ENCODE measurements at places on chromosomes 4 and X.
A peak's percentile ranks its signal among the peaks of the same experiment; 100 is the strongest.

GRCh38 chr4:173280998-173281397, 53.2 kb downstream of the HMGB2 start:
- DNase-seq = no peak

DNA sequence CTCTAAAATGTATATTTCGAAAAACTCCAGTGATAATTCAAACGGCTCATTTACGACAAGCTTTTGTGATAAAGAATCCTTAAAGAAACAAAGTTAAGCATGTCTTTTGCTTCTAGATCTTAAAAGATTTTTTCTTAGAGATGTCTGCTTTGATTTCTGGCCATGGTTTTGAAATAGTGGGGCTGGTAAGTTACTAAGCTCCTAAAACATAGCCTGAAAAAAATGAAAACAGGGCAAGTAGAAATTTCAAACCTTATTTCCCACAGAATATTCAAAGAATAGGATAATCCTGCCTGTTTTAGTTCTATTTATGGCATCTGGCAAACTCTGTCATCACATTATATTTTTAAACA, 318.3 kb downstream of the ARHGAP24 start:
- peak; percentile 59 for DNase-seq

DNA sequence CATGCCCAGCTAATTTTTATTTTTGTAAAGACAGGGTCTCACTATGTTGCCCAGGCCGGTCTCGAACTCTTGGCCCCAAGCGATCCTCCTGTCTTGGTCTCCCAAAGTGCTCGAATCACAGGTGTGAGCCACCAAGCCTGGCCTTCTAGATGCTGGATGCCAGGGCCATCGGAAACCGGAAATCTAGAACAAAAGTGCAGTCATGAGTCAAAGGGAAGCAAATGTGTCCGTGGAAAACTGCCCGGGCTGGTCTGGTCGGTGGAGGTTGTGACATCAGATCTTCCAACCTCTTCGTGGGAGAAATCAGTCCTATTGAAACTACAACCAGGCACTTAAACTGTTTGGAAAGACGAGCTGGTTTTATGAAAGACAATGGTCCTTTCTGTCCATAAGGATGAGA, 92.3 kb upstream of the SHOX start:
- no peak for DNase-seq

GRCh38 chr4:82889287-82889686, 1.7 kb downstream of the SEC31A start:
- no peak for DNase-seq

DNA sequence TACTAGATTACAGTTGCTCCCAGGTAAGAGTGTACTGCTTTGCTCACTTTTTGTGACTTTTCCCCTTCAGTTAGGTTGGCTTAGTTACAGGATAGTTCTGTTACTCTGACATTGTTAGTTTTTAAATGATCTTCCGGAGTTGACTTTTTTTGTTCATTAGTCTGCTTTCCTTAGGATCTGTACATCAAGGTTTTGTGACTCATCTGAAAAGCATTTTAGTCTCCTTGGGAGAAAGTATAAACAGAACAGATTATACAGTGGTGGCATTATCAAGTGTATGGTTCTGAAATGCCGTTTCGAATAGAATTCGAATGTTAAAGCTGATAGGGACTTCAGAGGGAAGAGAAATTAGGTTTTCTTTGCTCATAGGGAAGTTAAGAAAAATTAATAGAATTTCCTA, 63.3 kb downstream of the USP9X start:
- DNase-seq = peak; percentile 23

- DNase-seq = no peak
These were observed 337.9 kb downstream of the CAMK2D start for GRCh38 chr4:113423631-113424030.

DNA sequence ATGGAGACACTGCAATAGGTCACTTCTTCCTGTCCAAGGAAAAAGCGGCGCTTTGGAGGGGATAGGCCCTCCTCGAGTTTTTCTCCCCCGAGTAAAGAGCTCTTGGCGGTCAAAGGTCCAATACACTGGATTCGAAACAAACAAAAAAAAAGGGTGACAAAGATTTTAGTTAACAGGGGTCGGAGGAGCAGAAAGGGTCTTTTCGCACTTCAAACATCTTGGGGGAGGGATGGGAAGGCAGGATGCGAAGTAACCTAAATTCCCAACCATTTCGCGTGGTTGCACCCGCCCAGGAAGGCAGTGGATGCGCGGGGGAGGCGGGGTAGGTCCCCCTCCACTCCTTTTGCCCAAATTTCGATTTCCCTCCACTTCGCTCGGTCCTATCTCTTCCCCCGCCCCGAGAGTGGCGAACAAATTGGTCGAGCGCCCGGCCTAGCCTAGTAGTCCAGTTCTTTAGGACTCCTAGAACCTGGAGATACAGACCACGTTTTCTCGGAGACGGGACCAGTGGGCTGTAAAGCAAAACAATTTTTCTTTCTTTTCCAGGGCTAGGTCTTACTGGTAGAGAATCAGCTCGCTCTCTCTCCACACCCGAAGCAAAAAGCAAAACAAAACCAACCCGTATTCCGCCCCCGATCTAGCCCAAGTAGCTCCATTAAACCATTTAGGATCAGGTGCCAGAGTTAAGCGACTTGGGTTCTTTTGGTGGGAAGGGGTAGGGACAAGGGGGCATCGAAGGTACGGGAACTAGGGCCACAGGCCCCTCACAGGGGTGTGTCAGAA, 2.0 kb upstream of the STAG2 start:
- DNase-seq = no peak

DNA sequence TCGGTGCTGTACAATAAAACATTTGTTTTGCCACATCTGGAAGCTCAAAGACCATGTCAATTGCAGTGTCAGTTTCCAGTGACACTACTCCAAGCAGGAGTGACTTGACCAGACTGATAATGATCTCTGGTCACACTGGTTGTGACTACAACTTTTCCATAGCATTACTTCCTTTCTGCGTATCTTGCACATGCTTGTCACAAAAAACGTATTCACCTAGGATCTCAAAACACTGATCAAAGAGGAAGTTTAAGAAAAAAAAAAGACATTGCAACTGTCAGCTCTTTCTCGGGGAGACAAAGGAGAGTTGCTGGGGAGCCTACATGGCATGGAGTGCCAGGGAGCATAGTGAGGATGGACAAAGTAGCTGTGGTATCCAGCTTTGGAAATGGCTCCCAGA, 60.6 kb downstream of the OPHN1 start:
- no peak for DNase-seq

- no peak for DNase-seq
These were observed 11.4 kb upstream of the RAP1GDS1 start for GRCh38 chr4:98249831-98250230.

DNA sequence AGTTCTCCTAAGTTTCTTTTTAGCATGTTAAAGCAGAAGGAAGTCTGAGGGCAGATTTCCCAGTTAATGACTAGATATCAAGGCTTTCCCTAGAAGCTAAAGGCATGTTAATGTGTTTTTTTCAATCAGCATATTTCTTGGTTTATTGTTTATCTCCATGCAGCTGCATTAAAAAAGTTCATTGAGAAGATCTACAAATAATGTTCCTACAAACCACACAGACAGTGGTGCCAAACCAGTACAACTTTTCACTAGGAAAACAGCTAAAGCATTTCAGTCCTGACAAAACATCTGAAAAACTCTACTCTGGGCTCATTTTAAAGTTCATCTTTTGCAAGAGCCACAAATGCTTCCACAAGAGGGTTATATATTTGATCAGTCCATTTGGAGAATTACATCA, 320.0 kb downstream of the ADGRL3 start:
- DNase-seq = no peak

- no peak for DNase-seq
These were observed 156.6 kb downstream of the ANKRD50 start for GRCh38 chr4:124555959-124556358.

DNA sequence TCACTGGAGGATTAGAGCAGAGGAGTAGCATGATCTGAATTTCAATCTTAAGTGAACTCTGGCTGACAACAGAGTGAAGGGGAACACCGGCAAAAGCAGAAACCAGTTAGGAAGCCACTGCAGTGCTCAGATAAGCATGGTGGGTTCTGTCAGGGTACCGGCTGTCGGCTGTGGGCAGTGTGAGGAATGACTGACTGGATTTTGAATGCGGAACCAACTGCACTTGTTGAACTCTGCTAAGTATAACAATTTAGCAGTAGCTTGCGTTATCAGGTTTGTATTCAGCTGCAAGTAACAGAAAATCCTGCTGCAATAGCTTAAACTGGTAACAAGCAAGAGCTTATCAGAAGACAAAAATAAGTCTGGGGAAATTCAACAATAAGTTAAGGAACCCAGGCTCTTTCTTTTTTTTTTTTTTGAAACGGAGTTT, 5.2 kb downstream of the HTT start:
- DNase-seq = no peak

DNA sequence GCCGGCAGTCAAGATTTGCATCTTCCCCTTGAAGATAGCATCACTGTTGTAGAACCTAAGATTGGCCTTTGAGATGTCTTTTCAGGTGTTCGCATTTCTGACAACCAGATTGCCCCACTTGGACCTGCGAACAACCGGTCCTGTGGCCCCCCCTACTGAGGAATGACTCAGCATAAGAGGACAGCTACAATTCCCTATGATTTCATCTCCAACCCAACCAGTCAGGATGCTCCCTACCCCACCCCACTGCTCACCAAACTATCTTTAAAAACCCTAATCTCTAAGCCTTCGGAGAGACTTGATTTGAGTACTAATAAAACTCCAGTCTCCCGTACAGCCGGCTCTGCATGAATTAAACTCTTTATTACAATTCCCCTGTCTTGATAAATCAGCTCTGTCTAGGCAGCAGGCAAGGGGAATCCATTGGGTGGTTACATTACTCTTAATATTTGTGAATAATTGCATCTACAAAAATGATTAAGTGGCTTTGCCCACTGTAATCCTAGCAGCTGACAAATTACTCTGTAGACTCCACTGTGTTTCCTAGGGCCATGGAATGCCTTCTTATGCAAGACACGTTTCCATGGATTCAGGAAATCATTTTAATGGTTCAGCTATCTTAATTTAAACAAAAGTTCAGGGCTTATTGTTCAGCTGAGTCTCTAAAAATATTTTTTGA, 95.4 kb downstream of the GPR143 start:
- no peak for DNase-seq

All from fibroblast of skin of left quadriceps (primary cell).